ENCODE measurements at places on chromosomes 5 and 9.

DNA sequence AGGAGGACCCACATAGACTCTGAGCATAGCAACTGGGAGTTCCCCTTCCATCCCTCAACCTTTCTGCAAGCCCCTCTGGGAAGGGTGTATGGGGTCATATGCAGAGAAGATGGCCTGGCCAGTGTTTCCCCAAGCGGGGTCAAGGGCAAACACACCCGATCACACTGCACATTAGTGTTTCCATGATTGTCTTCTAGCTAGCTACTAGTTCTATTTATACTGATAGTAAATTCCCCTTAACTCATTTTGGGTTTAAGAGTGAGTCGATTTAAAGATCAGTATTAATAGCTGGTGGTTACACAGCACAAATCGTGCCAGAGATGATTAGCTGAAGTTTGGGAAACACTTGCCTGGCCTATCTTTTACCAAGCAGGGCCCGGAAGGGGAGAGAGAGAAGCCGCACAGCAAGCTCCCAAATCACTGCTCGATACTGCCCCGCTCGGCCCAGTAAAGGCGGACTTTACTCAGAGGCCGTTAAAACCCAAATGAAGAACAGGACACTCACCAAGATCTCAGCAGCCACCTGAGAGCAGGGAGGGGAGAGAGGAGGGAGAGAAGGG is 29.4 kb upstream of the TNIP1 start:
- no peak for DNase-seq

DNA sequence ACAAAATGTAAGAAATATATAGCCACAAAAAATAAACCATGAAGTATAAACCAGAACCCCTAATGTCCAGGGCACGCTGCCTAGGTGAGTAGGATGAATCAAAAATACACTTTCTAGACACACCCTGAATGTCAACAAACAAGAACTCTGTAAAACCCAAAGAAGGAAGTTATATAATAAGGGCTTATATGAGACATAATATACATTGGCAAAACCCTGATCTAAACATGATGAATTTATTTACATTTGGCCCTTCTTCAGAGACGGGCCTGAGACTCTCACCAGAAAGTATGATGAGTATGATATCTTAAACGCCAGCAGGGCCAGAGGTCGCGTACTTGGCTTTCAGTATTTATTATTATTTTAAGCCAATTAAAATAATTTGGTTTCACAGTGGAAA is 125.1 kb upstream of the FST start:
- no peak for DNase-seq

GRCh38 chr5:27511061-27511460 is 472.7 kb upstream of the CDH9 start:
- no peak for DNase-seq

DNA sequence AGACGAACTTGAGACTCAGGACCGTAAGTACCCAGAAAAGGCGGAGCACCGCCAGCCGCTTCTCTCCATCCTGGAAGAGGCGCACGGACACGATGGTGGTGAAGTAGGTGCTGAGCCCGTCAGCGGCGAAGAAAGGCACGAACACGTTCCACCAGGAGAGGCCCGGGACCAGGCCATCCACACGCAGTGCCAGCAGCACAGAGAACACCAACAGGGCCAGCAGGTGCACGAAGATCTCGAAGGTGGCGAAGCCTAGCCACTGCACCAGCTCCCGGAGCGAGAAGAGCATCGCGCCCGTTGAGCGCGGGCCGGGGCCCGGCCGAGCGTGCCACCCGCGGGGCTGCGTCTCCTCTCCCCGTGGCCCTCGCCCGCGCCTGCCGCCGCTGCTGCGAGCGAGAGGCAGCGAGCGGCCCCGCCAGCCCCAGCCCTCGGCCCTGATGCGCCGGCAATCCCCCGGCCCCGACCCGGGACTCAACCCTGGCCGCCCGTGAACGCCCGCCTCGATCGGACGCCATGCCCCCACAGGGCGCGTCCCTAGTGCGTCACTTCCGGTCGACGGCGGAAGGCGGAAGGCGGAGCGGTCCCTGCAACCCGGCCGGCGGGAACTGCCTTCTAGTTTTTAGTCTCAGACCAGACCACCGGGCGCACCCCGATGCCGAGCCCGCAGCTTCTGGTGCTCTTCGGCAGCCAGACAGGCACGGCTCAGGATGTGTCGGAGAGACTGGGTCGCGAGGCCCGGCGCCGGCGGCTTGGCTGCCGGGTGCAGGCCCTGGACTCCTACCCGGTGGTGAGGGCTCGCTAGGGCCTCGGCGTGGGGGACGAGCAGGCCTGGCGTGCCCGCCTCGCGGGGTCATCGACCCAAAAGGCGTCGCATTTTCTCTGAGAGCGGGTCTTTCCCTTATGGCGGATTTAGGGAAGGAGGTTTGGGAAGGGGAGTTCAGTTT is at the start of the genes NDOR1 and TMEM203:
Gene NDOR1 (plus strand): TSS at position 575 of the 944 bp plus-strand sequence. CDS start 78 bp downstream, at position 653.
Gene TMEM203 (minus strand): TSS at position 523 of the 944 bp plus-strand sequence. CDS start 234 bp downstream, at position 289.
- DNase-seq = peak; percentile 54

GRCh38 chr9:112203536-112203935 is 28.4 kb upstream of the SUSD1 start:
- no peak for DNase-seq

DNA sequence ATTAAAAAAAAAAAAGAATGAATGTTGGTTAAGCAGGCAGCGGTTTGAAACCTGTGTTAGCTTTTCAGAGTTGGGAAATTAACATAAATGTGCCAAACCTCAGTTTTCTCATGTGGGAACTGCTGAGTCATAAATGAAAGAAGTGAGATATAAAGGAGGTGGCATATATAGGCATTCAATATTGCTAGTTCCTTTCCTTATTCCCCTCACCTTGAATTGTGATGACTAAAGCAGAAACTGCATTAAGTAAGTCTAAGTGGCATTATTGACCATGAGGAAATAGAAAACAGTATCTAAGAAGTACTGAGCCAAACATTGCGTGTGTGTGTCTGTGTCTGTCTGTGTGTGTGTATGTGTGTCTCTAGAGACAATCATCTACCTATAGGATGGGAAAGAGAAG is 691.2 kb downstream of the TLR4 start:
- DNase-seq = no peak

DNA sequence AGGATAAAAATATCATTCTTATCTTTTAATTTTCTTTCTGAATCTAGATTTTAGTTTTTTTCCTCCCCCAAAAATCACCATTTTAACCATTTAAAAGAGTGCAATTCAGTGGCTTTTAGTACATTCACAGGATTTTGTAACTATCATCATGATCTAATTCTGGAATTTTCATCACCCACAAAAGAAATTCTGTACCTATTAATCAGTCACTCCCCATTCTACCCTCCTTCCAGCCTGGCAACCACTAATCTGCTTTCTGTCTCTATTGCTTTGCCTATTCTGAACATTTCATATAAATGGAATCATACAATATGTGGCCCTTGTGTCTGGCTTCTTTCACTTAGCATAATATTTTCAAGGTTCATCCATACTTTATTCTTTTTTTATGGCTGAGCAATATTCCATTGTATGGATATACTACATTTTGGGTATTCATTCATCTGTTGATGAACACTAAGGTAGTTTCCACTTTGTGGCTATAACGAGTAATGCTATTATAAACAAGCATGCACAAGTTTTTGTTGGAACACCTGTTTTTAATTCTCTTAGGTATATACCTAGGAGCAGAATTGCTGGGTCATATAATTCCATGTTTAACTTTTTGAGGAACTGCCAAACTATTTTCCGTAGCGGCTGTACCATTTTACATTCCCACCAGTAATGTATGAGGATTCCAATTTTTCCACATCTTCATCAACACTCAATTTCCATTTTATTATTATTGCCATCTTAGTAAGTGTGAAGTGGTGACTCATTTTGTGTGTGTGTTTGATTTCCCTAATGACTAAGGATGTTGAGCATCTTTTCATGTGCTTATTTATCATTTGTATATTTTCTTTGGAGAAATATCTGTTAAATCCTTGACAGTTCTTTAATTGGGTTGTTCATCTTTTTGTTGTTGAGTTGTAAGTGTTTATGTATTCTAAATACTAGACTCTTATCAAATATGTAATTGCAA is 340.3 kb downstream of the CWC27 start:
- DNase-seq = no peak

- no peak for DNase-seq
Measured at GRCh38 chr9:126519660-126520420, 93.9 kb upstream of the LMX1B start.

DNA sequence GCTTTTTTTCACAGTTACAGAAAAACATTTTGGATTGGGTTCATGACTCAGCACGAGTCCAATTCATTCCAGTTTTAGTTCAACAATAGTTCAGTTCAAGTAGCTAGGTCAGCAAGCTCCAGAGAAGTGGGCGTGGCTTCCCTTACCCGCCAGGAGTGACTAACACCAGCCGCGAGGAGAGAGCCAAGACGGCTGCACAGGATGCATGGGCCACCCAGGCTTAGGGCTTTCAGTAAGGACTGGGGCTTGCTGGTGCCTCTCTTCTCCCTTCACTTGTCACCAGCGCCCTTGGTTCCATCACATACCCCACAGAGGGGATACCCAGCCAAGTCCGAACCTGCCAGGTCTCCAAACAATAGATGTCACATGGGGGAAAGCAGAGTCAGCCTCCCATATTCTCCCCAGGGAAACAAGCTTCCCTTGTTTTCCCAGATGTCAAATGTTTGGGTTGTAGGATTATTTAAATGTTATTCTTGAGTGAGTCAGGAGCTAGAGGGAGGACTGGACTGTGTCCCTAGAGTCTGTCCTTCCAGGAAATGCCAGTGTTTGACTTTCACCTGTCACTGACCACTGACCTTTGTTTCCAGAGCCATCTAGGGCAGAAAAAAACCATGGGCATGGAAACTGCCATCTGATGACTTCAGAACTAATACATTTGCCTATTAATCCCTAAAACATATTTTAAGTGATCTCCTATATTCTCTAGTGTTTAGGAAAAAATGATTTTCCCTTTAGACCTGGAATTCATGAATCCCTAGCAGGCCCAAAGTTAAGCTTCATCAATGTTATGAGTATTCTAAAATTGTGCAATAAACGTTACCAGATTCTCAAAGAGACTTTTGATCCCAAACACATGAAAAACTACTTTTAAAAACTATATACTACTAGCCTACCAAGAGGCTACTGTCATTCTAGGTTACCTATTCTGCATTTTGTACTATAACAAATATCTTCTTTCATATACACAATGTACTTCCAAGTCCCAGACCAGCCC is 51.9 kb downstream of the NIPAL4 start:
- peak; percentile 25 for DNase-seq

DNA sequence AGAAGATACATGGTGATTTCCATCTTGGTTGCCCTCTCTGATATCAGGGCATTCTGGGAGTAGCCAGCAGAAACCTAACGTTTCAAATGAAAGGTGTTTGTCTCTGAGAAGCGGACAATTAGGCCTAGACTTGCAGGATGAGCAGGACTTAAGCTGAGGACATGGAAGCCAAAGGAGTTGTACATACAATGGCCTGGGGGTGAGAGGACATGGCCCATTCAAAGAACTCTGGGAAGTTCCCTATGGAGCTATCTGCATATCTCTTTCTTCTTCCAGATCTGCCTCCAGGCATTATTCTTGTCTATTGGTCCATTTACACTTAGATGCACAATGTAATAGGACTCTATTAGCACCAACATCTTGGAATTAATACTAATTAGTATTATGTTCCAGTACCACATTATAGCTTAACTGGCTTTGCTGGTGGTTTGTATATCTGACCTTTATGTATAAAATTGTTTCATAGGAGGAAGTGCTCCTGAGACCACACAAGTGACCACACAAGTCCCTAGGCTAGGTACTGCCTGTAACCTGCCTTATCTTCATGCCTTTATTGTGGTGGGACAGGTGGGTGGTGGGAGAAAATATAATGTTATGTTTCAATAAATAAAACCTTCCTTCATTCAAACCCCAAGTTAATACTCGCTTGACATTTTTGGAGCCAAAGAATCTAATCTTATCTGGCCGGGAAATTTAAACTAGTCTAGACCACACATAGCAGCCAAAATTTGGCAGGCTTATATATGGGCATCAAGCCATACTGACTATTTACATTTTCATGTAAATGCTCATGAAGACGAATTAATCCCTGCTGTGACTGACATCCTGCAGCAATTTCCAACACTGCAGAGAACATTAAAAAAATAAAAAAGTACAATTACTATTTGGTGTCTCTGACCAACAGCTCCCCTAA is 52.1 kb upstream of the EQTN start:
- no peak for DNase-seq

- no peak for DNase-seq
Measured at GRCh38 chr5:178624631-178625546, 2.0 kb downstream of the CLK4 start.

- no peak for DNase-seq
Measured at GRCh38 chr5:66639037-66639436, 42.8 kb downstream of the MAST4 start.

- no peak for DNase-seq
Measured at GRCh38 chr5:125451622-125452021, 705.2 kb upstream of the ZNF608 start.

- no peak for DNase-seq
Measured at GRCh38 chr5:17370651-17371050, 127.4 kb upstream of the TAF11L2 start.

DNA sequence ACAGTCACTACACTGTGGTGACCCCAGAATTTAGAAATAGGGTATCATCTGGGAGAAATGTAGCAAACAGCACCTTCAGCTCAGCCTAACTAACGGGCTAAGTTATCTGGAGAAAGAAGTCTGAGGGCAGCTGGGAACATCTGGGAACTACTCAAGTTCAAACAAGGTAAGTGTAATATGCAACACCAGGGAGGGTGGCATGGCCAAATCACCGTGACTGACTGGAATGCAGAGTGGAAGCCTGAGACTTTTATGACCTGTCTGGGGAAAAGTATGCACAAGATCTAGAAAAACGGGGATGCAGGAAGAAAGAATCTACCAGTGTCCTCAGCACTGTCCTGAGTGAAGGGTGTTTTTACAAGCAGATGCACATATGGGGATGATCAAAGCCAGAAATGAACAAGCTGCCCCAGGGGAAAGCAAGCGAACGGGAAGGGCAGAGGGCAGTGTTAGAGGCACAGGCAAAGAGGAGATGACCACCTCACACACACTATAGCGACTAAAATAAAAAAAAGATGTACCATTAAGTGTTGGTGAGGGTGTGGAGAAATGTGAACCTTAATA is 59.9 kb downstream of the SERINC5 start:
- DNase-seq = no peak

- no peak for DNase-seq
Measured at GRCh38 chr9:35847792-35848572, 19.0 kb downstream of the TMEM8B start.

DNA sequence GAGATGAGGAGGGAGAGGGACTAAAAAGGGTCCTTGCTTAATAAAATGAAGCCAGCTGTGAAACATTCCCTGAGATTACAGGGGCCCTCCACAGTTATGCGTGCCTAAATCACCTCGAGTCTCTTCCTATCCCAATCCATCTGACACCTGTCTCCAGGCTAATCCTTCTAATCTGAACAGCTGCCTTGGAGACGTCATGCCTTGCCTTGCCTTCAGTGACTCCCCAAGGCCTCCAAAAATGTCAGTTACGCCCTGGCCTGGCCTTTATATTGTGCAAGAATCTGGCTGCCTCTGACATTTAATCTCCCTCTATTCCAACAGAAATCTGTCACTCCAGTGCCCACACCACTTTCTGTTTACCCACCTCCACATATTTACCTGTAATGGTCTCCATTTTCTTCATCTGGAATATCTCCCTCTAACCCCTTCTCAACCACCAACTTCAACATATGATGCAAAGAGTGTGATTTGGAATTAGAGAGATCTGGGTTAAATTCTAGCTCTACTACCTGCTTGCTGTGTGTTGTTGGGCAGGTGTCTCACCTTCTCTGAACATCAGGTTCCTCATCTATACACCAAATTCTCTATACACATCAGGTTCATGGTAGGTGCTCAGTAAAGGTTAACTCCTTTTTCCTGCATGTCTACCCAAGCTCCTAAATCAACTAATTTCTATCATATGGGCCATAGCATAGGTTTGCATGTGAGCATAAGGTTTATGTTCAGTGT is 57.9 kb downstream of the PTCD2 start:
- no peak for DNase-seq

All from esophagus squamous epithelium (tissue), 5 donors.